ENCODE measurements at places on chromosomes 1 and 21. TPM values are rescaled to one million over a fixed set of nuclear protein-coding genes. Genes with fewer than 3 reads are reported as not detected.

Gene DNAH14
- 15.1 TPM for total RNA-seq

Gene LRRC3
- 2.4 TPM for total RNA-seq

Gene C8A
- not detected for total RNA-seq

Gene TAS1R1
- total RNA-seq: not detected

Gene SLC22A15
- total RNA-seq: 0.74 TPM

Gene PCP4
- total RNA-seq: not detected

Gene MYOG
- not detected for total RNA-seq

Gene LENEP
- not detected for total RNA-seq

Gene BRINP3
- not detected for total RNA-seq

Gene BTG3
- total RNA-seq: 18.3 TPM

Gene FMO4
- 0.75 TPM for total RNA-seq

Gene PRDM15
- 3.7 TPM for total RNA-seq

Measured in A549 treated with ZK216348 at 1 μM for 4 hours (cell line).